Thyroid gland (tissue), 4 donors: ENCODE measurements at places on chromosomes 2 and 18.

- no peak for DNase-seq
Measured at GRCh38 chr18:58453913-58454317, 175.0 kb downstream of the ALPK2 start.

GRCh38 chr2:2919574-2920365, 457.8 kb downstream of the EIPR1 start:
- DNase-seq = no peak

DNA sequence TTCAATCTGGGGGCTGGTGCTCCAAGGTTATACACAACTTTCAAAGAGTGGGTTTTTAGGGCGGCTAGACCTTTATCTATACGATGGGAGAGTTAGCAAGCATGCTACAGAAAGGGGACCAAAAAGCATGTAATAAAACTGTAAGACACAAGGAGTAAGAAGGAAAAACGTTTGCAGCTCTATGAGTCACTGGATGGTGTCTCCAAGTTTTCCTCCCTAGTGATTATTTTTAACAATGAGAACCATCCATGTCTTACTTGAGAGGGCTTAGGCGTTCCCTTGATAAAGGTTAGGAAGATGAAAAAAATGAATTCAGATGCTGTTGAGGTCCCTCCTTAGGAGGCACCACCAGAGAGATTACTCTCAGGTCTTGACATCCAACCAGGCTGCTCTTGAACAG, 75.9 kb downstream of the HRH4 start:
- no peak for DNase-seq

DNA sequence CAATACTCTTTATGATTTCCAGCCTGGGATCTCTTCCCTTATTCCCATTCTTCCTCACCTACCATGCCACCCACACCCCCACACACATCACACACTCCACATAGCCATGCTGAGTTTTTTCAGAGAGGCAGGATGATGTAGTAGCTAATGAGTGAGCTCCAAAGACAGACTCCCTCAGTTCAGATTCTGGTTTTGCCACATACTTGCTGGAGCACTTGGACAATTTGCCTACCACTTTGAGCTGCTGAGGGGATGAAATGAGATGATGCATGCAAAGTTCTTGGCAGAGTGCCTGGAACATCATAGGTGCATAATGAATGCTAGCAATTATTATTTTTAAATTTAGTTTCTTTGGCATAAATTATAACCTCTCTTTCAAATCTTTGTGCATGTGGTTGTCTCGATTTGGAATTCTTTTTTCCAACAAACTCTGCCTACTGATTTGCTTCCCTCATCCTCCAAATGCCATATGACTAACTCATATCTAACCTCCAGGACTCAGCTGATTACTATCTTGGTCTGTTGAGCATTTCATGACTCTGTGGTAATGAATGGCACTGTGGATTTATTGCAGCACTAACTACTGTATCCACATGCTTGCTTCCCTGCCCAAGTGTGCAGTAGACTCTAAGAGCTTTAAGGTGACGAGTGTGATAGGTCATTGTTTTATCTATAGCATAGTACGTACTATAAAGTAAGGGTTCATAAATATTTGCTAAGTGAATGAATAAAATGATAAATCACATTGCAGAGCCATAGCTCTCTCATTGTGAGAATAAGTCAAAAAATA, 99.1 kb downstream of the TACR1 start:
- no peak for DNase-seq

- DNase-seq = no peak
Measured at GRCh38 chr2:73084971-73085370, 13.5 kb upstream of the SFXN5 start.

GRCh38 chr2:232104076-232104646, 142.6 kb downstream of the DIS3L2 start:
- DNase-seq = peak; percentile 47
